ENCODE measurements at places on chromosomes 2 and 18. TPM values are rescaled to one million over a fixed set of nuclear protein-coding genes. Genes with fewer than 3 reads are reported as not detected.

GRCh38 chr2:241645056-241645914, 7.8 kb downstream of the ATG4B start:
- no peak for DNase-seq

- no peak for DNase-seq
Measured at GRCh38 chr2:207901829-207902228, 123.5 kb downstream of the PLEKHM3 start.

DNA sequence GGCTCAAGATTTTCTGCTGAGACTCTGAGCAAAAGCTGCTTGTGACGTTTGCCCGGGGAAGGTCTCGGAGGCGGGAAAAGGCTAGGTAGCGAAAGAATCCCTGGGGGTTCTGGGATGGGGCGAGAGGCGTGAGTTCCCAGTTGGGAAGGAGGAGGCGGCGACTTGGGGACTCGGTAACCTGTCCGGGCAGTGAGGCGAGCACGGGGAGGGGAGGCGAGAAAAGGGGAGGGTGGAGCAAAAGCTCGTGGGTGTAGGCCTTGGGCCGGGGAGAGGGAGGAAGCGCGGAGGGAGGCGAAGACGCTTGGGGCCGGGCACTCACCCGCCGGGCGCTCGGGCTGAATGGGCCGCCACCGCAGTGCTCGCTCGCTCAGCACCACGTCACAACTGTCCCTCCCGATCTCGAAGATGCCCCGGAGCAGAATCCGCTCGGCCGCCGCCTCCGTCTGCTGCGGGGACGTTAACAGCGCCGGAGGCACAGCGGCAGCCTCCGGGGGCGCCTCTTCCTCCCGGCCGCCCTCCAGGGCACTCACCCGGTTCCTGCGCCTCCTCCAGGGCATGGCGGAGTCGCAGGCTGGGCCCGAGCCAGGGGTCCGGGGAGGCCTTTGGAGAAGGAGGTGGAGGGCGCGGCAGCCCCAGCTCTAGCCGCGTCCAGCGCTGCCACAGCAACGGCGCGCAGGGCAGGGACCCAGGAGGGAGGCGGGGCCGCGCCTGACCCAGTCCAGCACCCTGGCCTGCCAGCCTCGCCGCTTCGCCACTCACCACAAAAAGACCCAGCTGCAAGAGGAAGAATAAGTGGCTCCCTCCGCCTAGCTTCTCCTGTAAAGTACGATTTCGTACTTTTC, at the start of gene CERKL:
CERKL (minus strand) TSS at position 656 of the 842 bp plus-strand sequence; CDS start at position 557, 99 bp downstream.
- DNase-seq, result peak; percentile 33

- no peak for DNase-seq
Measured at GRCh38 chr2:45339253-45339652, 271.8 kb downstream of the SRBD1 start.

DNA sequence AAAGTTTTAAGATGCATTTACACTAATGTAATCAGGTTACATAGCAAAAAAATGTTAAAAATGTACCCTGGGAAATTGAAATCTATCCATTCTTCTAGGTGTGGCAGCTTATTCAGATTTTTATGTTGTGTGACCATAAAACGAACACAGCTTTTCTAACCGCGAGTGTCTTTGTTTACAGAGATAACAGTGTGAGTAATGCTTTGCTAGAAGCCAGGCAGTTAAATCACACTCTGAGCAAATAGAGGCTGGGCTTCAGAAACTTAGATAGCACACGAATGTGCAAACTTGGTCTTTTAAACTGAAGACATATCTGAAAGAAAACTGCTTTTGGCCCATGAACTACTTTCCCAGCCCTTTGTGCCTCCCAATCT, 116.1 kb downstream of the SPTBN1 start:
- DNase-seq, result no peak

GRCh38 chr18:74139888-74140287, 7.7 kb downstream of the FBXO15 start:
- no peak for DNase-seq

- DNase-seq, result no peak
Measured at GRCh38 chr2:56291711-56292110, 107.9 kb downstream of the CCDC85A start.

DNA sequence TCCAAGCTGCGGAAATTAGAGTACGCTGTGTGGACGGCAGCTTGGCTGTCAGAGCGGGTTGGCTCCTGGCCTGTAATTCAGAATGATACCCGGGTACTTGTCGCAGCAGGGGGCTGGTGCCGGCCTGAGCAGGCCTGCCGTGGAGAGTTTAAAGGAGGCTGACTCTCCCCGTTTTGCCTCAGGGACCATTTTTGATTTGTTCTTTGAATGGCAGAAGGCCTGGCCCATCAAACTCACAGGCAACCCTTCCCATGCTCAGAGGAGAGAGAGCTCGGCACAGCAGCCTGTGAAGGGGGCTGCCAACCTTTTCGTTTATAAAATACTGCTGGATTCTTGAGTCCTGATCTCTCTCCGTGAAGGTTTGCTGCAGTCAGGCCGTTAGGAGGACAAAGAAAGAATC, 151.3 kb downstream of the KLHL29 start:
- no peak for DNase-seq

EFR3B gene
- total RNA-seq, result 41.2 TPM

DNA sequence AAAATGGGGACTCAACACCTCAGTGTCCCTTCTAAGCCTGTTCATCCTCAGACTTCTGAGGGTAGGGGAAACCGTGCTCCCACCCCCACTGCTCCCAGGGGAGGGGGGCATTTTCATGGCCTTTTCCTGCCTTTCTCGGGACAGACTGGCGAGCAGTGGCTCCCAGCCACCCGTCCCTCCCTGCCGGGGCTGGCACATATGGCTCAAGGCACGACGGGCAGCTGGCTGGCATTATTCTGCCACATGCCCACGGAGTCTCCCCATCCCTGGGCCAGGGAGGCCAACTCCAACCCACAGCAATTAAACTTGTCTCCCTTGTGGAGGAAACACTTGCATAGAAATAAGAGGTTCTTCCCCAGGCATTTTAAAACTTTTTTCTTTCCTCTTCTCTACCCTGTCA, 148.5 kb upstream of the CBLN2 start:
- no peak for DNase-seq

TEX51 gene
- total RNA-seq, result not detected

TXNDC9 gene
- total RNA-seq, result 30.7 TPM

DNA sequence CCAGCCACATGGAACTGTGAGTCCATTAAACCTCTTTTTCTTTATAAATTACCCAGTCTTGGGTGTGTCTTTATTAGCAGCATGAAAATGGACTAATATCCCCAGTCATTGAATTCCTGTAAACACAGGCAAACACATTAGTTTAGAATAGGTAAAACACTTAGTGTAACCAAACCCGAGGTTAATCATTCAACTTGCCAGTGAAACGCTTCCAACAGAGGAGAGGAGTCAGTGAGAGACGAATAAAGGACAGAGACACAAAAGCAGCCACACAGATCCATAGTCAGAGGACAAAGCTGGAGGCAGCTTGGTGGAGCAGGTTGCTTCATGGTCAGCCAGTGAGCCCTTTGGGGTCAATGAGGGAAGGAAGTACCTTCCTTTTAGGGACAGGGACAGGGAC, 348.1 kb downstream of the TGIF1 start:
- DNase-seq, result no peak

GRCh38 chr2:184938221-184938985, 340.1 kb downstream of the ZNF804A start:
- no peak for DNase-seq

ACVR1C gene
- 0.09 TPM for total RNA-seq

NFATC1 gene
- 2.4 TPM for total RNA-seq

DNA sequence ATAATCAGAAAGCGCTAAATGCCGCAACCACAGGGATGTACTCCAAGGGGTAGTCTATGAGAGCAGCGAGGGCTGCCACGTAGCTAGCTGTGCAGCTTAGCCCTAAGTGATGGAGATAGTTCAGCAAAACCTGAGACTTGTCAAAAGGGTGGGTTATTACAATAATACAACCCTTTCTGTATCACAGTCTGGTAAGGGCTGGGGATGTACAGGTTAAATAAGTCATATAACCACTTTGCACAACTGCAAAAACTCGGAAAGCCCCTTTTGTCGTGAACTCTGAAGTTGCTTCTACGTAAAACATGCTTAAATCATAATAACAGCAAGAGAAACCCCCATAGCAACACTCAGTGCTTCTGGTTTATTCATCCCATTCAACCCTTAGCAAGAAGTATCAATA, 598.8 kb downstream of the SUCLG1 start:
- DNase-seq, result no peak

- no peak for DNase-seq
Measured at GRCh38 chr18:46470714-46471113, 186.3 kb downstream of the LOXHD1 start.
